ENCODE measurements at places on chromosomes 5 and 9.

DNA sequence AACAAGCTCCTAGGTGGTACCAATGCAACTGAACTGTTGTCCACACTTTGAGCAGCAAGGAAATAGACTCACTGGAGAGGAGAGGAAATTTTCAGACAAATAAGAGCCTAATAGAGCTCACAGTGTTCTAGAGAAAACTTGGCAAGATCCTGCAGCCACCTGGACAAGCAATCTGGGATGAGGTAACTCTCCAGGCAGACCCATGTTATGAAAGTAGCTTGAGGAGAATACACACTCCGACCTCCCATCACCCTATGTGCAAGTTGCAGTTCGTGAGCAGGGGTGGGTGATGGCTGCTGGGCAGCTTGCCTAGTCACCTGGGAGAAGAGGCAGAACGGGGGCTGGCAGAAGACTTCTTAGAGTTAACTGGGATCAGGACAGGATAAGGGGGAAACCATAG, 102.2 kb downstream of the KLF4 start:
- no peak for DNase-seq

DNA sequence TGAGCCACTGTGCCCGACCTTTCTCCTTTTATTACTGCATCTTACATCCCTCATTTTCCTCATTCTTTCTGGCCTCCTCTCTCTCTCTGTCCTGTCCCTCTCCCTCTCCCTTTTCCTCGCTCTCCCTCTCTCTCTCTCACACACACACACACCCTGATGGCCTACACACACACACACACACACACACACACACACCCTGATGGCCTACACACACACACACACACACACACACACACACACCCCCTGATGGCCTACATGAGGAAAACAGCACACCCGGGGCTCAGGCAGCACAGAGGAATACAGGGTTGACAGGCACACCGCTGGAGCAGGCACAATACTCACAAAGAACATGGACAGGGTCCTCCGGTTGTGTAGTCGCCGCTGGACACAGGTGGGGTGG, 3.8 kb upstream of the FCHSD1 start:
- no peak for DNase-seq

DNA sequence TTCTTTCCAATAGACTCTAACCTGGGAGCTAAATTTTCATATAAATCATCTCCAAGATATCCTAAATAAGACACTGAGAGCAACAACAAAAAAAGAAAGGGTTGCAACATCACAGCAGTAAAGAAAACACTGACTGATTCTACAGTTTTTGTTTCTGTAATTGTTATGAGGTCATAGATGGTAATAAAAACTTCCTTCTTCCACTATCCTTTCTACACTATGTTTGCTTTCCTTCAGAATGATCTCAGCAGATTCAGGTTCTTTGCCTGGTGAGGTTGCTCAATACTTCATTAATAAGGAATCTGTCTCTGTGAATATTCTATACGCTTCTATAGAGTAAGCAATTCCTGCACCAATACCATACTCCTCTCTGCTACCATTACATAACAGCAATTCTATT, 835.6 kb upstream of the GRAMD2B start:
- no peak for DNase-seq

- no peak for DNase-seq
Measured at GRCh38 chr5:107743373-107744000, 72.8 kb upstream of the EFNA5 start.

DNA sequence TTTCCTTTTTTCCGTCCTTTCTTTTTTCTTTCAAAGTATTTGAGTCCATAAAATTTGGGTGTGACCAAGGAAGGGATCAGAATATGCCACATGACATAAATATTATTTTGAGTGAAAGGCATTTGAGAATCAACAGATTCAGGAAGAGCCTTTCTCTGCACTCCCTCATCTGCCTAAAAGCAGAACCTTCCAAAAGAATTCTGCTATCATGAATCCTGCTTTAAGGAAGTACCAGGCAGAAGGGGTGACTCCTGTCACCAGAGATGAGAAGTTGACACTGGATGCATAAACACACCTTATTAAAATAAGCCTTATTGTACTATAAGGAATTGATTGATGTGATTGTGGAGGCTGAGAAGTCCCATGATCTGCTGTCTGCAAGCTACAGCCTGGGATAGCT, 196.7 kb downstream of the SREK1 start:
- DNase-seq: no peak

GRCh38 chr5:106489004-106489403, 1181.7 kb downstream of the EFNA5 start:
- no peak for DNase-seq

DNA sequence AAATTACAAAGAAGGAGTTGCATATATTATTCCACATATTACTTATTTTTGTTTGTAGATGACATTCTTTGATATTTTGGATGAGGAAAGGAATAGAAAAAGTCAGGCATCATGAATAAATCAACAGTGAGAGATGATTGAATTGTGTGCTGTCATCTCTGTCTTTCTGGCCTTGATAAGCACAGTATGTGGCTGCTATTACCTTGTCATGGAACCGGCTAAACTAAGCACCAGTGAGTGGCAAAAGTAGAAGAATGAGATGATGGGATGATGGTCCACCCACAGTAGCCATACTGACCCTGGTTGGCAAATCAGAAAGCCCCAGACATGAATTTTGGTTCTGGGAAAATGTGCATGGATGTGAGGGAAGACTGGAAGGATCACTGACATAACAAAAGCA, 361.2 kb upstream of the DMAC1 start:
- DNase-seq: no peak

DNA sequence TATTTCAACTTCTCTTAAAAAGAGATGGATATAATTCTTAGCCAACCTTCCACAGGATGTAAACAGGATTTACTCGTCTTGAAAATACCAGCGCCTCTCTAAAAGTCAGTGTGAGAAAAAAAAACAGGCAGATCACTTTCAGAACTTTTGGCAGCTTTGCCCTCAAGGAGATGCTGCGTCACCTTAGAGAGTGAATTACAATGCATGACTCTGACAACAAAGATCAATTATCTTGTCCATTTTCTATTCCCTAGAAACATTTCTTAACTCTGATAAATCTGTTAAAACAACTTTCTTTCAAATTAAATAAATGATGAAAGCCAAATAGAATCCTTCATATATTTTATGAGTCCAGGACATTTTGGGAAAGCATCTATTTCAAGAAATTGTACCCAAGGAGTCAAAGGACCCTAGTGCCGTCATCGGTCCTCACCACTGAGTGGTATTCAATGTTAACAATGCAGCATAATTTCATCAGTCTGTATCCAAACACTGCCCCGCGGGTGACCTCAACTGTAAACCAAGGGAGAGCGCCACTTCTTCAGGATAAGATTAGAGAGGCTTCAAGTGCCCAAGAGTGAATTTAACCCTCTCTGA, 536.0 kb downstream of the PDE4D start:
- DNase-seq: no peak

DNA sequence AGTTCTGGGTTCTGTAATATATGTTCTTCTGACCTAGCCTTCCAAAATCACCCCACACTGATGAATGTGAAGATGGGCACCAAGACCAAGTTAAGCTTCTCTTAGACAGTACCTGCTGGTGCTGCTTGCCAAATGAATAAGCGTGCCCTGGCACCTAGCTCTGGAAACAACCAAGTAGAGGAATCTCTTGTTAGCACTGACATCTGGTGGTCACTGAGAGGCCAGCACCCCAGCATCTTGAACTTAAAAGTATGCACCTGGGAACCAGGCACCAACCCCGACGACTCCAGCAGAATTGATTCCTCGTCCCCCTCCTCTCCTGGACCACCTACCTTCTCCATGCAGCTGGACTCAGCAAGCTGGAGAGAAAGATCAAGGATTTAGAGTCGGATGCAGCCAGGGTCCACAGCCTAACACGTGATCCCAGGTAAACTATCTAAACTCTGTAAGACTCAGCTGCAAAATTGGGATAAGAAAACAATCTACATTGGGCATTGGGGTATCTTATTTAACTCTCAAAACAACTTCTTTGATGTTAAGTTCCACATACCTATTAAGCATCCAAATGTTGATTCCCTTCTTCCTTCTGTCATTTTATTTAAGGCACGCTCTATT, 89.8 kb downstream of the SLC1A3 start:
- DNase-seq: no peak

GRCh38 chr9:134575103-134575900, 66.3 kb upstream of the COL5A1 start:
- DNase-seq: no peak

GRCh38 chr5:163407034-163407655, 30.2 kb upstream of the CCNG1 start:
- DNase-seq: no peak

DNA sequence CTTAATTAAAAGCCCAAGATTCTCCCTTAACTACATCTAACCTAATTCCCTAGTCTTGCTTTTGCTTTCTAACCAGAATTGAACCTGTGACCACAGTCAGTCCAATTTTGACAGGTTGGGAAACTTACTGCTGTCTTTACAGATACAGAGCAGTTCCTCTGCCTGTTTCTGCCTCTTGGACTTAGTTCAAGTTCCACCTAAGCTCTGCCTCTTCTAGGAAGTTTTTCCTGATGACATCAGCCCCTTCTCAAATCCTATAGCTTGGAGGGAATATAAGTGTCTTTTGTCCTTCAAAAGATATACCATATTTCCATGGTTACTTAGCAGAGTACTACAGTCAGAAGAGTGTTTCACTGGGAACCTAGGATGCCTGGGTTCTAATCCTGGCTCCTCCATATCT, 31.7 kb downstream of the BRINP1 start:
- no peak for DNase-seq

- DNase-seq: peak; percentile 81
Measured at GRCh38 chr9:104808035-104808614, 44.2 kb downstream of the NIPSNAP3B start.
